NCI-H446 (cell line): ENCODE measurements at places on chromosomes 1 and 21.

- peak; percentile 78 for DNase-seq
These were observed 64.8 kb upstream of the GNG4 start for GRCh38 chr1:235714205-235714897.

DNA sequence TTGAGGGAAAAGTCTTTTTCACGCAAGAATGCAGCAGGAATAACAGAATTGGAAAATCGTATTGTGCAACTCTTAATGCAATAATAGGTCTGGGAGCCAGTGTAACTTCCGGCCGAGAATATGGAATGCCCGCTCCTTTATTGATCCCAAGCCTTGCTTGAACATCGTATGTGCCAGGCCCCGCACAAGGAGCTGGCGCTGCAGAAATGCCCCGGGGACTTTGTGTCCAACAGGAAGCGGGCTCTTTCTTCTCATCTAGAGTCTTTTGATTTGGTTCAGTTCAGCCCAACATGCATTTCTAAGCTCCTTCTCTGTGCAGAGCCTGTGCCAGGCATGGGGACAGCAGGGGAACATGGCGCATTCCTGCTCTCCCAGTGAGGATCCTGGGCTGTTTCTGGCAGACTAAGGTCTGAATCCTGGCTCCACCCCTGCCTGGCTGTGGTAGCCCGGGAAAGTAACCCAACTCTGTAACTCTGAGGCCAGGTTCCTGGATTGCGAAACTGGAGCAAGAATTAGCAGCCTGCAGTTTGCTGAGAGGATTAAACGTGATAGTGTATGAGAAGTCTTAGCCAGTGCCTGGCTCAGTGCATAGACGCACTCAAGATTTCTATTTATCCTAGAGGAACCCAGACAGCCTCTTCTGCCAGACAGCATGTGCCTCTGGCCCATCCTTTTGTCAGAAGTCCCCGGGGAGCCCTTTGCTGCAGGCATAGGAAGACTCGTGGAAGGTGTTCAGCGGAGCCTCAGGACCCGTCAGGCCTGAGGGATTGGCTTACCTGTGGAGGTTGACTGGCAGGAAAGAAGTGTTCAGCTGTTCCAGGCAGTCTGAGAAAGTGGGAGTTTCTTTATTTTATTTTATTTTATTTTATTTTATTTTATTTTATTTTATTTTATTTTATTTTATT, 987 bp upstream of the CDCP2 start:
- DNase-seq, result peak; percentile 31

- DNase-seq, result no peak
These were observed 187.2 kb downstream of the NTNG1 start for GRCh38 chr1:107328087-107328486.

- DNase-seq, result no peak
These were observed 15.9 kb downstream of the RIMS3 start for GRCh38 chr1:40649592-40649930.

GRCh38 chr21:31675960-31676359, 16.5 kb downstream of the SOD1 start:
- no peak for DNase-seq

DNA sequence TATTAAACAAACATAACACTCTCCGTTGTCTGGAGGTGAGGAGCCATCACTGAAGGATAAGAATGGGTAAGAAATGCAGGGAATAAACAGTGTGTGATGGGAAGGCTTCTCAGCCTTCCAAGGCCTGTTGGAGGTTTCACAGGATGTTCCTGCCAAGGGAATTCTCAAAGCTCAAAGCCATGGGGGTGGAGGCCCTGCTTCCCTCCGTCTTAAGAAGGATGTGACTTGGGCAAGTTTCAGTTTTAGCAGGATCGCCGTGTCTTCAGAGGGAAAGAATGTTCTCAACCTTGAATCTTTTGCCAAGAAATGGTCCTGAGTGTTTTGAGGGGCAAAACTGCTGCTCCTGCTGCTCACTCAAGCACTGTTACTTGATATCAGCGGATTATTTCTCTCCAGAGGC, 41.7 kb upstream of the IL20 start:
- DNase-seq, result no peak

DNA sequence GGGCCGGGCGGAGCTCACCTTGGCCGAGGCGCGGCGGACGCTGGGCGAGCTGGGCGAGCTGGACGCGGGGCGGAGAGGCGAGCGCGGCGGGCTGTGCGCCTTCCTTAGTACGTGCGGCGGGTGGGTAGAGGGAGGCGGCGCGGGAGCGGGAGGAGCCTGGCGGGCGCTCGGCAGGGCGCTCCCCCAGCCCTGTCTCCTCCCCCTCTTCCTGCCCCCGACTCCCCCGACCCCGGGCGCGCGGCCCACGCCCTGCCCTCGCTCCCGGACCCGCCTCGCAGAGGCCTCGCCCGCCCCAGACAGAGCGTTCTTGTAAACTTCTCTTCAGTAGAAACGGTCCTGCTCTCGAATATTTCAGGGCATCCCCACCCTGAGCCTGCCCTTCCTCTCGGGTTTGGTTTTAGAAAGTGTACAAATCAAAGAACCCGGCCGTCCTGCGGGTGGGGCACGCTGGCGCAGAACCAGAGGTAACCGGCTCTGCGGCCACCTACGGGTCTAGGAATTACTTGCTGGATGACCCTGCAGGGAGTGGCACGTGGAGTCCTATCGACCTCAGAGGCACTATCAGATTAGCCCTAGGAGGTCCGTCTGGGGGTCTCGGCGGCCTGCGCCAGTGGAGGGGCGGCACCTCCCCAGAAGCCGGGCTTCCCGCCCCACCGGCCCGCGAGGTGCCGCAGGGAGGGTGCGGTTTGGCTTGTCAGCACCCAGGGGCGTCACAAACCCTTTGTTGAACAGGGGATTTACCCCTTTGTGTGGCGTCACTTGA, at the start of gene S100A10:
Gene S100A10, minus strand, starts transcription at position 126 of the 763 bp plus-strand sequence. CDS start 7,629 bp downstream, outside the sequence.
- DNase-seq, result no peak

- peak; percentile 64 for DNase-seq
These were observed 149.3 kb downstream of the ZC3H11B start for GRCh38 chr1:219463636-219464035.

DNA sequence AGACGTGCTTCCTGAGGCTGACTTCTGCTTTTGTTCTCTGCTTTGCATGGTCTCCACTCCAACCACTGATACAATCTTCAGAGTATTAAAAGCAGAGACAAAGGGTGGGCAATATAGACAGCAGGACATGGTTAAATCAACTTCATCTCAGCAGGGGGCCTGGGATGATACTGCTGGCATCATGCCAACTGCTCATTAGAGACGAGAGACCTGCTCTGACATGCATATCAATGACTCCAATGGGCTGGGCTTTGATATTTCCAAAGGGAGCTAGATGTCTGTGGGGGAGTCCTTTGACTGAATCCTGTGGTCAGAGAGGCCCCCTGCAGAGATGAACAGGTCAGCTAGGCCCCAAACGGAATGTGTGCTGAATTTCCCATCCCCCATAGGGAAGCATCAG, 106.6 kb downstream of the ACTL8 start:
- DNase-seq, result peak; percentile 26

DNA sequence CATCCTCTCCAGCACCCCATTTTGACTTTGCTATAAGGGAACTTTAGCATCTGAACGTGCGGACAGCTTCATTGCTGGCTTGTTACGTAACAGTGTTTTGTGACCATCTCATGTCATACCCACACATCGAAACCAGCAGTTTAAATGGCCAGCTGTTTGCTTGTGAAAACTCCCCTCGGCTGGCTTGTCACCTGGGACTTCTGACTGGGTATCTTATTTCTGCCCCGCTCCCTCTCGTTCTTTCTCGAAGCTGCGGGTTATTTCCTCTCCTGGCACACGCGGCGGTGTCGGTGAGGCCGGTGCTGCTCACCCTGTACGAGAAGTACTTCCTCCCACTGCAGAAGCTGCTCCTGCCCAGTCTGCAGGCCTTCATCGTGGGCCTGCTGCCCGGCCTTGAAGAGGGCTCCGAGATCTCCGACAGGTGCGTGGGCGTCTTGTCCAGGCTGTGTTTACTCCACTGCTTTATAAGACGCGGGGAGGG, 43.5 kb downstream of the DOP1B start:
- no peak for DNase-seq

- no peak for DNase-seq
These were observed 106.6 kb downstream of the NPHP4 start for GRCh38 chr1:5885471-5886139.

GRCh38 chr21:28445141-28445830, 547.4 kb downstream of the LTN1 start:
- DNase-seq, result no peak

- DNase-seq, result no peak
These were observed 14.9 kb downstream of the SH2D1B start for GRCh38 chr1:162397039-162397448.

GRCh38 chr1:41418857-41419583, 57.8 kb downstream of the FOXO6 start:
- DNase-seq, result peak; percentile 70

GRCh38 chr1:115890580-115890979, 49.7 kb upstream of the NHLH2 start:
- no peak for DNase-seq

GRCh38 chr21:42448686-42449085, 45.0 kb downstream of the UBASH3A start:
- no peak for DNase-seq

DNA sequence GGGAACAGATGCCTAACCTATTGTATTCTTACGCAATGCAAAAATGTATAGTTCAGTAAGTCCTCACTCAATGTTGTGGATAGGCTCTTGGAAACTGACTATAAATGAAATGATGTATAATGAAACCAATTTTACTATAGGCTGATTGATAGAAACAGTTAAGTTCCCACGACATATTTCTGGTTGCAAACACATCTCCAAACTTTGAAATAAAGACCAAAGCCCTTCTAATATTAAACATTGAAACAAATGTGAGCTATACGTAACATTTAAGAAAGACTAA, 29.1 kb downstream of the MAP3K21 start:
- no peak for DNase-seq

GRCh38 chr1:235648407-235648907, 1.1 kb downstream of the GNG4 start:
- DNase-seq, result peak; percentile 90

DNA sequence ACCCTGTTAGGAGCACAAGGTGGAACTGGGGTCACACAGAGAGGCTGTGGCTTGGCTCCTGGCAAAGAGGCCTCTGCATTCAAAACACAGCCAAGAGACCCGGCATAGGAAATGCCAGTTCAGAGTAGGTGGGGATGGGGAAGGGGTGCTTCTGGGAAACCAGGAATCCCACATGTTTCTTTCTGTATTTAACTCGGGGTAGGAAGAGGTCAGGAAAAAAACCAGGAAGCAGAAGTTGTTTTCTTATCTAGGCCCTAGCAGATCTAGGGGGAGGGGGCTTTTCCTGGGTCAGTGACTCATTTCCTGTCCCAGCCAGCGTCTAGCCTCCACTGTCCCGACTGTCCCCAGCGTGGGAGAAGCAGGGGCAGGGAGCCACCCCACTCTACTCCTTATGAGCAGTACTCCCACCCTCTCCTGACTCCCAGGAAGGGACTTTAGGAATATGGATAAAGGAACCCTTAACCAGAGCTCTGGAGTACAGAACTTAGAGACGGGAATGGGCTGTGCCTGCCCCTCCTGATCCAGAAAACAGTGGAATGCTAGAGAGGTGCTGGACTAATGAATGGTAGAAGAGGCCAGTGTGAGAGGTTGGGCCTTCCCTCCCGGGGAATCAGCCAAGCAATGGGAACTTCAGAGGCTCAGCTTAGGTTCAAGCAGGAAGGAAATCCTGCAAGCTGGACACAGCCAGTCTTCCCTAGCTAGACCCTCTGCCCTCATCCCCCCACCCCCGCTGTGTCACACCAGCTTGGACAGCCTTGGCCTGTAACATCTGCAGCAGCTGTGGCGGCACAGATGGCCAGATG, 5.7 kb downstream of the FHL3 start:
- no peak for DNase-seq

GRCh38 chr1:194184425-194184824, 998.0 kb upstream of the B3GALT2 start:
- no peak for DNase-seq

DNA sequence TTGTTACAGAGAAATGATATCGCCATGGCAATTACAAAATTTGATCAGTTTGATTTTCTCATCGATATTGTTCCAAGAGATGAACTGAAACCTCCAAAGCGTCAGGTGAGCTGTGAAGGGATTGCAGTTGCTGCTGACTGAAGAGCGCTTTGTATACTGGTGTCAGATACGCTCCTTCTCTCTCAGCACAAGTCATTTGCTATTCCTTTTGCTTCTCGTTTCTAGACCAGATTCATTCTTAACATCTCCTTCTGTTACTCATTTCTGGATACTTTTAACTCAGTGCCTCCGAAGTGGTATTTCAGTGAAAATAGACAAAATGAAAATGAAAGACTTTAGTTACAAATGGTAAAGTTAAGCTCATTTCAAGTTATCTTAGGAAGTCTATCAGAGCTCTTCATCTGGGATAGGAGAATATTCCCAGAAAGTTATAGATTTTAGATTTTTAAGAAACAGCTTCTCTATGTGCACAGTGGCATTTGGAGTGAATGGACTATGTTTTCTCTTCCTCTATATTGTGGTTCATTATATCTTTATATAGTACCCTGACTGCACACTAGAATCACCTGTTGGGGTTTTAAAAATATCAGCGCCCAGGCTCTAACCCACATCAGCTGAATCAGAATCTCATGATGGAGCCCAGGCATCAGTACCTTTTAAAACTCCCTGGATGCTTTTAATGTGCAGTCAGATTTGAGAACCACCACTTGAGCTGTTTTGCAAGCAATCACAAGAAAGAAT, 30.3 kb upstream of the KCNQ4 start:
- DNase-seq, result no peak

DNA sequence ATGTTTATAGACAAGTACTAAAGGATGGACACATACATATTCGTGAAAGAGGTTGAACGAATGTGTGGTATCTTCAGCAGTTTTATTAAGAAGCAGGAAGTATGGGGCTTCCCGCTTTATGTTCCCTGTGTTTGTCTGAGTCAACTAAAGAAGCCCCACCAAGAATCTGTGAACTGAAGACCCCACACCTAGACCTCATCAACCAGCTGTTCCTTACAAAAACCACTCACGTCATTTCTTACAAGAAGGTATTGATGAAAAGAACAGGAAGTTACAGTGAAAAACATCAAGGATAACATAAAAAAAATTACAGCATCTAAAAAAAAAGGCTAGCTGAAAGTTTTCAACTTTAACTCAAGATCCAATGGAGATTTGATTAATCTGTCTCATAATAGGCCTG, 12.3 kb downstream of the REG4 start:
- DNase-seq, result no peak

DNA sequence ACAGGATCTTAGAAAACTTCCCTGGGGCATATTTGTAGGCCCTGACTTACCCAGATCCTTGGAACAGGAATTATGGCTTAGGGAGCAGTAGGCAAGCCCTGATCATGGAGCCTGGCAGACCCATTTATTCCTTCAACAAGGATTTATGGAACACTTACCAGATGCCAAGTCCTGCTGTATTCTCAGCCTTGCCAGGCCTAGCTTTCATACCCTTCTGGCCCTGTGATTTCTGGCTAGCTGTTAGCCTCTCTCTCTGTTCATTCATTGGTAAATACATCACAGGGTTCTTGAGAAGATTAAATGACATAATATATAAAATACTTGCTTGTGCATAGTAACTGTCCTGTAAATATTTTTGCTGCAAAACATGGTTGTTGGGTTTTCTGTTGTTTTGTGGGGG, 32.4 kb upstream of the SRP9 start:
- DNase-seq, result peak; percentile 95

- DNase-seq, result no peak
These were observed 124.2 kb upstream of the B3GALT2 start for GRCh38 chr1:193310564-193310963.
